Stimulated activated naive CD4-positive, alpha-beta T cell (primary cell): ENCODE measurements at places on chromosomes 1 and 21.

DNA sequence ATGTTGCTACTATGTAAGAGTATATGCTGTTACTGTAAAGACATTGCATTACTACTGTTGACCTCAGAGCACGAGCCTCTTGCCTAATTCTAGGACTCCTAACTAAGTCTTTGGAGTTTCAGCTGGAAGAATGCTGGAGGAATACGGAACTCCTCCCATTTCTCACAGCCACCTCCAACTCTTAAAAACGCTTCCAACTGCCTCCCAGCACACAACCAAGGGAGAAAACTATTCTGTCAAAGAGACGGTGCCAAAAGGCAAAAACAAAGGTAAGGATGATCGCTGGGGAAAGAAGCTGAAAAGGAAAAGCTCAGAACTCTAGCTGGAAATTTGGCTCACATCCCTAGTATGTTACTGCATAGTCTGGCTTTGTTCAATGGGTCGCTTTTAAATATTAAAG, at the start of gene FMO2:
FMO2 (plus strand) TSS at position 210 of the 400 bp plus-strand sequence. CDS start 414 bp downstream, outside the sequence.
- no peak for DNase-seq

GRCh38 chr1:63813829-63814277, 40.0 kb downstream of the ROR1 start:
- DNase-seq = no peak

- no peak for DNase-seq
Measured at GRCh38 chr1:170162459-170163246, 16.9 kb downstream of the NTMT2 start.

GRCh38 chr1:9198538-9199361, 35.8 kb upstream of the H6PD start:
- no peak for DNase-seq

DNA sequence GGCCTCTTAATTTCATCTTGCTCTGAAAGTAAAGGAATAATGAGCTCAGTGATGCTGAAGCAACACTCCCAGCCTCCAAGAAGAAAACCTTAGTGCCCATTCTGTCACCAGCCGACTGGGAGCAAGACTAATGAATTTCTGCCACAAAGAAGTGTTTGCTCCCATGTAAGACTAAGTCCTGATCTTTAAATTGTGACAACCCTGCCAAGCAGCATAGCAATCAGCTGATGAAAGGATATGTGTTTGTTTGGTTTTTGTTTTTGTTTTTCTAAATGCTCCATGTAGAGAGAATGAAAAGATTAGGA, 113.7 kb upstream of the PALMD start:
- DNase-seq = no peak

DNA sequence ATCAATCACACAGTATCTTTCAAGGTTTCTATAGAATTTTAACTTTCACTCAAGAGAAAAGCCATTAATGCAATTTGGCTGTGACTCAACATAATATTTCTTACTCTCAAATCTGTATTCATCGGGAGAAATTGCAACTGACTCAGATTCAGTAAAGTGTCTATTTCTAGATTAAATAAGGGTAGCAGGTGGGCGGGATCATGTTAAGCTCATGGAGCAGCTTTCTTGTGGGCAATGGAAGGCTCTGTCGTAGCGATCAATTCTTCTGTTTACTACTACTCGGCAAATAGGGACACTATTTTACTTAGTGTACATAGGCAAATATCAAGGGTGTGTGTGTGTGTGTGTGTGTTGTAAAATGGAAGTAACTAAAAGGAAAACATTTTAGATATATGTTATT, 423.6 kb upstream of the NEGR1 start:
- DNase-seq = no peak

DNA sequence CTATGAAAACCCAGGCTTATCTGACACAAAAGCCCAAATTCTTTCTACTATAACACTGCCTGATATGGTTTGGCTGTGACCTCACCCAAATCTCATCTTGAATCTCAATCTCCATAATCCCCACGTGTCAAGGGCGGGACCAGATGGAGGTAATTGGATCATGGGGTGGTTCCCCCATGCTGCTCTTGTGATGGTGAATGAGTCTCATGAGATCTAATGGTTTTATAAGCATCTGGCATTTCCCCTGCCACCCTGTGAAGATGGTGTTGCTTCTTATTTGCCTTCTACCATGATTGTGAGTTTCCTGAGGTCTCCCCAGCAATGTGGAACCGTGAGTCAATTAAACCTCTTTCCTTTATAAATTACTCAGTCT, 123.3 kb upstream of the USP24 start:
- DNase-seq = no peak

GRCh38 chr1:199918196-199918769, 109.2 kb upstream of the NR5A2 start:
- no peak for DNase-seq

- no peak for DNase-seq
Measured at GRCh38 chr21:23522751-23523150, 2084.5 kb downstream of the MRPL39 start.

- DNase-seq = no peak
Measured at GRCh38 chr1:147608596-147608995, 61.7 kb downstream of the ACP6 start.

- no peak for DNase-seq
Measured at GRCh38 chr1:217191441-217191840, 439.4 kb downstream of the GPATCH2 start.

GRCh38 chr1:80896781-80897356, 903.9 kb upstream of the ADGRL2 start:
- no peak for DNase-seq

GRCh38 chr1:97396463-97396862, 524.4 kb downstream of the DPYD start:
- DNase-seq = no peak

GRCh38 chr1:43890815-43891214, 42.8 kb upstream of the ARTN start:
- no peak for DNase-seq

GRCh38 chr21:45285266-45285931, 2.3 kb downstream of the POFUT2 start:
- DNase-seq = no peak

GRCh38 chr1:166947398-166948043, 27.8 kb downstream of the ILDR2 start:
- no peak for DNase-seq

DNA sequence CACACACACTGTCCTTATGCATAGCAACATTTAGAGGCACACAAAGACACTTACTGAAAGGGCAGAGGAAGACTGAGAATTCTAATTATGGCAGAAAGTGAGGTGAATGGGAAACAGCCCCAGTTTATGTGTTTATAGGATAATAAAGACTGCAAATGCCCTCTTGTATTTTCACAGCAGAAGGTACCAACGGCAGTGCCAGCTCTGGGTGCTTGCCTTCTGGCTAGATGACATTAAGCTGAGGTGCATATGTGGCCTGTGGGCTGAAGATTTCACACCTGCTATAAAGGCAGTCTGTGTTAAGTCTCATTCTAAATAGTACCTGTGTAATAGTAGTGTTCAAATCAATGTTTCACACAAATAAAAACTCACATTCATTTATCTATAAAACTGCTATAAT, 347.2 kb upstream of the ZRANB2 start:
- DNase-seq = no peak
